ENCODE measurements at places on chromosomes 2 and 18. TPM values are rescaled to one million over a fixed set of nuclear protein-coding genes. Genes with fewer than 3 reads are reported as not detected.

DNA sequence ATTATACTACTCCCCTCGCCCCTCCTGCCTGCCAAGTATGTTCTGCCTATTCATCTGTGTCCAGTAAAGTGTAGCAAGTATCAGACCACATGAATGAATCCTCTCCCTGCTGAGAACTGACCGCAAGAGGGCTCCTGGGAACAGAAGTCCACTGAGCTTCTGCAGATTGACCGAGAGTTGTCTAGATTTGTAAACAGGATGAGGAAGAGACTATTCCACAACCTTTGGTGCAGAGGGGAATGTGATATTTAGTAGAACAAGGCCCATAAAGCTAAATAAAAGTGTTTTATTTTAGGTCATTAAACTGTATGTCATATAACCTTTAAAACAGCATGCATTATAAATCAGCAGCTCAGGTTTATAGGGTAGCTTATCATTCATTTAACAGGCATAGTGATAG lies 377.0 kb downstream of the DCC start:
- H3K4me3 ChIP-seq, result no peak overlapping the region
- no peaks in the 10 kb centered on the region for H3K36me3 ChIP-seq
- H3K27ac ChIP-seq, result no peak overlapping the region
- DNase-seq, result peak; percentile 64
- H3K27me3 ChIP-seq, result no peaks in the 10 kb centered on the region
- no peaks in the 10 kb centered on the region for H3K4me1 ChIP-seq

DNA sequence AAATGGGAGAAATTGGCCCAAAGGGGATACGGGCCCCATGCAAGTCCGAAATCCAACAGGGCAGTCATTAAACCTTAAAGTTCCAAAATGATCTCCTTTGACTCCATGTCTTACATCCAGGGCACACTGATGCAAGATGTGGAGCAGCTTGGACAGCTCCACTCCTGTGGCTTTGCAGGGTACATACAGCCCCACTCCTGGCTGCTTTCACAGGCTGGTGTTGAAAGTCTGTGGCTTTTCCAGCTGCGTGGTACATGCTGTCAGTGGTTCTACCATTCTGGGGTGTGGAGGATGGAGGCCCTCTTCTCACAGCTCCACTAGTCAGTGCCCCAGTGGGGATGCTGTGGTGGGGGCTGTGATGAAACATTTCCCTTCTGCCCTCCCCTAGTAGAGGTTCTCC lies 8.6 kb upstream of the TMX3 start:
- H3K36me3 ChIP-seq, result no peaks in the 10 kb centered on the region
- H3K4me1 ChIP-seq, result no peaks in the 10 kb centered on the region
- H3K4me3 ChIP-seq, result no peak overlapping the region
- no peak overlapping the region for H3K27ac ChIP-seq

DNA sequence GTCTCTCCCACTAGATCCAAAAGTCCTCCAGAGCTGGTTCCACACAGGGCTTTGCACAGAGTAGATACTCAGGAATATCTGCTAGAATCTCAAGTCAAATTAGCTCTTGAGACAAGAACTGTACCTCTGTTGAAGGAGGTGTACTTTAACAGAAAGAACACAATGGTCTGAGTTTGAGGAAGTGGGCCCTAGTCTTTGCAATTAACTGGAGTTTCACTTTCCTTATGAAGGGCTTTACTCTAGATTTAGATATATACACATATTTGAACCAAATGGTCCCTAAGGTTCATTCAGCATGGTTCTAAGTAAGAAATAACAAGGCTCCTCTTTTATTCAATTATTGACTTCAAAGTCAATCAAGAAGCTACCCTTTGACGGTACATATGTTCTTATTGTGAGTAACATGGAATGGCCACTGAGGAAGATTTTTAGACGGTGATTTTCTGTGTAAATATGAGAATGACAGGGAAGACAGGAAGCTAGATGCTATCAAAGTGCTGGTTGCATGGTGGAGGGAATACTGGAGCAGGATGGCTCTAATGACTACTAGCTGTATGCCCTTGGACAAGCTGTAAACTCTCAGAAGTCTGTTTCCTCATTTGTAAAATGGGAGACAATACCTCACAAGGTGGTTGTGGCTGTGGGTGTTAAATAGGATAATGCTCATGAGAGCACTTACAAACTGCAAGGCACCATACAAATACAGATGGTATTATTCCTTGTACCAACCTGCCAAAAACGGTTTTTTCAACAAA lies 73.5 kb upstream of the SERTAD2 start:
- no peak overlapping the region for H3K4me3 ChIP-seq
- H3K27ac ChIP-seq, result peak overlapping the region; percentile 51
- peaks cover 52% of the 10 kb centered on the region for H3K4me1 ChIP-seq
- H3K27me3 ChIP-seq, result no peaks in the 10 kb centered on the region
- peak; percentile 53 for DNase-seq

DNA sequence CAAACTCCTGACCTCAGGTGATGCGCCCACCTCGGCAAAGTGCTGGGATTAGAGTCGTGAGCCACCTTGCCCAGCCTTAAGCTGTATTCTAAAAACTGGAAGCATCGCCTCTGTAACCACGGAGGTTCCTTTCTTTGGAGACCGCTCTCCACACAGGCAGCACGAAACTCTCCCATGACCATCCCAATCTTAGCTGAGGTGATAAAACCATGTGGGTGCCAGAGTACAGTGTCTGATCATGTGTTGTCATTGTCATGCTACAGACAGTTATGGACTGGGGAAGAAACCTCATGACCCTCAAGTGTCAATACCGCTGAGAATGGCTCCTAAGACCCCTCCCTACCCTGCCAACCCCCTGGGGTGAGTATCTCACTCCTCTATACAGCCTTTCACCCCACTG lies 41.4 kb upstream of the EPG5 start:
- H3K36me3 ChIP-seq, result peaks cover 28% of the 10 kb centered on the region
- no peak overlapping the region for H3K4me3 ChIP-seq
- DNase-seq, result no peak
- H3K27me3 ChIP-seq, result no peaks in the 10 kb centered on the region

SPP2 gene
- total RNA-seq, result 0.73 TPM

GRCh38 chr2:208982831-208983230 lies 441.0 kb upstream of the MAP2 start:
- no peaks in the 10 kb centered on the region for H3K36me3 ChIP-seq

DNA sequence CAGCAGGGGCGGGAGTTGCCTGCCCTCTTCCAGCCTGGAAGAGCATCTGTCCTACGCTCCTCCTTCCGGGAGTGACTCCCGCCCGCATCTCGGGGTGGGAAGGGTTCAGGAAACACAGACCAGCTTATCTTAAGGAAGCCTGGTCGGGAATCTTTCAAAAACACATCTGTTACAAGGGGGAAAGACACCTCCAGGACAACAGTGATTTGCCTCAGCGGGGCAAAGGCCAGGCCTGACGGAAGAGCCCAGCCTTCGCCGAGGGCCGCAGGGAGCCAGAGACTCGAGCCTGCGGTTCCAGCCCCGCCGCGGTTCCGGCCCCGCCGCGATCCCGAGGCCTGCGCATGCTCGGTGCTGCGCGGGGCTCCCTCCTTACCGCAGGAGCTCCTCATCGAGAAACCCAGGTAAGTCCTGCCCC lies 38.1 kb upstream of the TGIF1 start:
- H3K4me3 ChIP-seq, result peak overlapping the region; percentile 41
- peak overlapping the region; percentile 67 for H3K27ac ChIP-seq
- peaks cover 11% of the 10 kb centered on the region for H3K27me3 ChIP-seq
- peak; percentile 70 for DNase-seq
- H3K4me1 ChIP-seq, result peaks cover 16% of the 10 kb centered on the region

- DNase-seq, result no peak
- no peaks in the 10 kb centered on the region for H3K4me1 ChIP-seq
- H3K4me3 ChIP-seq, result no peak overlapping the region
- no peaks in the 10 kb centered on the region for H3K27me3 ChIP-seq
- no peaks in the 10 kb centered on the region for H3K36me3 ChIP-seq
Observed at GRCh38 chr18:25453556-25454269, 101.7 kb upstream of the ZNF521 start.

PIGN gene
- total RNA-seq, result 47.1 TPM

- H3K27me3 ChIP-seq, result peaks cover under 1% of the 10 kb centered on the region
- no peak overlapping the region for H3K4me3 ChIP-seq
- no peak overlapping the region for H3K27ac ChIP-seq
- DNase-seq, result no peak
Observed at GRCh38 chr18:76573325-76574025, 78.4 kb upstream of the ZNF516 start.

CTDSP1 gene
- total RNA-seq, result 43.3 TPM

GRCh38 chr2:60509066-60509465 lies 44.4 kb downstream of the BCL11A start:
- peaks cover 40% of the 10 kb centered on the region for H3K4me1 ChIP-seq
- H3K4me3 ChIP-seq, result no peak overlapping the region
- no peak overlapping the region for H3K27ac ChIP-seq
- H3K36me3 ChIP-seq, result no peaks in the 10 kb centered on the region

DNA sequence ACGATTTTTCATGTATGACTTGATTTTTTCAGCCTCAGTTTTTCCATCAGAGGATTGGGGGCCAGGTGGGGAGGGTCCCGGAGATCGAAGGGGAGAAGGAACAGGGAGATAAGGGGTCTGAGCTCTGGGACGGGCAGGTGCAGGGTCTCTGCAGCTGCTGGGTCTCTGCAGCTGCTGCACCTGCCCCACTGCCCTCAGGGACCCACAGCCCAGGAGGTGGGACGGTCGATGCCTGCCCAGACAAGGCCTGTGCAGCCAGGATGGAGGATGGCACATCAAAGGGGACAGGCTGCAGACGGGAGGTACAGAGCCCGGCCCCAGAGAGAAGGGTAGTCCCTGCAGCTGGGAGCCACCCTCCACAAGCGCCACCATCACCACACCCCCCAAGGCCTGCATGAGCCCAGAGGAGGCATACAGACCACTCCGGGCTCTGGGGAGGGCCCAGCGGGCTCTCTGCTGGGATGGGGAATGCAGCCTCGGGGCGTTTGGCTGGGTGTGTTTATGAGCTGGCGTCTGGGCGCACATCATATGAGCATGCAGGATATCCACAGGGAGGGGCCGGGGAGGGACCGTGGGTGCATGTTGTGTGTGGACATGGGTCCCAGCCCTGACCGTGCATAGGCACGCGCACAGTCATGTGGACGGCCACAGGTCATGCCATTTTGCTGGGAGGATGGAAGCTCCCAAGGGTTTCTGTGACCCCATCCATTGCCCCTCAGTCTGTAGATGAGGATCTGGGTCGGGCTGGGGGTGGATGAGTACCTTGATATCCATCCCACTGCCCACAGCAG lies 34.9 kb upstream of the GPC1 start:
- no peaks in the 10 kb centered on the region for H3K4me1 ChIP-seq
- DNase-seq, result peak; percentile 17
- H3K36me3 ChIP-seq, result no peaks in the 10 kb centered on the region
- H3K27ac ChIP-seq, result no peak overlapping the region

- H3K4me1 ChIP-seq, result peaks cover 53% of the 10 kb centered on the region
- H3K27ac ChIP-seq, result peak overlapping the region; percentile 64
Observed at GRCh38 chr2:68737711-68738110, 3.1 kb downstream of the ARHGAP25 start.

DNA sequence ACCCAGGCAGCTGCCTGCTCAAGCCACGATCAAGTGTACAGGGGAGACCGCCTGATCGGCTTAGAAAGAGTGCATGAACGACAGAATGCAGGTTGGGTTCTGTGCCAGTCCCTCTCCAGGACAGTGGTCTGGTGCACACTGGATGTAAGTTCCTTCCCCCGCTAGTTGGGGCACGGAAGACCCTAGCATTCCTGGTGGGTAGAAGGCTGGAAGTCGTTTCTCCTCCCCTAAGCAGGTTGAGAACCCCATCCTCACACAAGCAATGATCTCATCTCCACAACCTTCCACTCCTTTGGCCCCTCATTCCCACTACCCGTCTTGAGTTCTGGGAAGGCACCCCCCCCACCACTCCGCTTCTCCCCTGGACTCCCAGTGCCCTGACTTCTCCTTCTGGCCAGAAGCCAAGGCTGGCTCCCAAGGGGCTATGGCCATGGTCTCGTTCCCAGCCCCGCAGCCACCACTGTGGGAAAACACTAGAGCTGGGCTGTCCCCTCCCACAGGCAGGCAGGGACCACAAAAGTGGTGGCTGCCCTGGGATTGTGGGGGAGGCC lies 1.4 kb upstream of the ANKRD39 start:
- peaks cover 45% of the 10 kb centered on the region for H3K36me3 ChIP-seq
- H3K4me1 ChIP-seq, result peaks cover 56% of the 10 kb centered on the region
- no peak for DNase-seq
- H3K27me3 ChIP-seq, result no peaks in the 10 kb centered on the region

Measured in stomach (tissue), 19 donors.